Hippocampal formation (tissue), 2 donors: ENCODE measurements at places on chromosomes 11 and 22.

DNA sequence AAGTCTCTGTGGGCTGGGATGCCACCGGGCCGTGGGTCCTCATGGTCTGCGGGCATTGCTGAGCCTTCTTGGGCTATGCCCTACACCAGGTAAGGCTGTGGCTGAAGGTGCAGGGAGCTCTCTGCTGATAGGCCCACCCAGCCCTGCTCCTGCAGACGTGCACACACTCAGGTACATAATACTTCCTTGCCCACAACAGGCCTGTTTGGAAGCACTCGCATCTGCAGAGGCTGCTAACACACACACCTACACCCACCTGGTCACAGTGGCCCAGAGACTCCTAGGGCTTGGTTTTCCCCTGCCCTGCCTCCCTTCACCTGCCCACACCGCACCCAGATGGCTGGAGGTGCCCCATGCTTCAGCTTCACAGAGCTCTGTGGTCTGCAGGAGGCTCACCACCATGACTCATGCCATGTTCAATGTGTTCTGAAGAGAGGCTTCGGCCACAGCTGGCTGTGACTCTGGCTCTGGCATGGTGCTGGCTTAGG, 72.8 kb upstream of the KCNQ1OT1 start:
- DNase-seq, result no peak

- no peak for DNase-seq
Measured at GRCh38 chr11:62689421-62690183, at the start of gene LRRN4CL. TSS of gene LRRN4CL (minus strand) at chr11:62689530. CDS start at chr11:62688508, 1,022 bp downstream.

DNA sequence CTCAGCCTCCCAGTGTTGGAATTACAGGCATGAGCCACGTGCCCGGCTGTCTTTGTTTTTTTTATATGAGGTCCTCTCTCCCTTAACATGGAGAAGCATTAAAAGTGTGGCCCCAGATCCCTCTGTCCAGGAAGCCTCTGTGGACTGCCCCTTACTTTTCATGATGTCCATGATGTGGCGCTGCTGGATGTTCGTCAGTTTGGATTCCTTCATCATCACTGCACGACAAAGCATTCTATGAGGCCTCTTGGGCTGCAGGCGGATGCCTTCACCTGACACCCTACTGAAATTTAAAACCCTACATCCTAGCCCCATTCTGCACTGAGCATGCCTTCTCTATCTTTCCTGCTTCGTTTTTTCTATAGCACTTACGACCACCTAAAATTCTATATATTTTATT, 2.1 kb downstream of the C22orf23 start:
- DNase-seq, result no peak

DNA sequence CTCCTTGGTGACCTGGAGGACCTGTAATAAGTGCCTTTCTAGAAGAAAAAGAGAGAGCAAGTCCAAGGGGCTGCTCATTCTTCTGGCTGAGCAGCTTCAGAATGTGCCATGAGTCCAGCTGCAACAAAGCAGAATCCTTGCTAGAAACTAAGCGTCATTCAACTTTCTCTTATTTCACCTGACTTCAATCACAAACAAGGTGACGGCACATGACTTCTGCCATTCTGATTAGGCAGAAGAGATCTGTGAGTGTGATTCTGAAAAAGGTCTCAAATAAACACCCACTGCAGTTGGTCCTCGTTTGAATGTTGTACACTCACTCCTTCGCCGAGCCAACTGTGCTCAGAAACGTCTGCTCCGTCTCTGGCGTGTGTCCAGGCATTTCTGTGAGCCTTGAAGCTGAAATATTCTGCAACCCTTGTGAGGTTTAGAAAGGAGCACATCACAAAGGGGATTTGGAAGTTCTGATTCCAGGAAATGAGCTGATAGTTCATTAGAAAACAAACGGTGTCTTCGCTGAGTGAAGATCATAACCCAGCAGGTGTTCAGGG, 623.8 kb upstream of the KIRREL3 start:
- no peak for DNase-seq

GRCh38 chr11:64514590-64514989, 76.4 kb upstream of the SLC22A12 start:
- DNase-seq, result no peak

DNA sequence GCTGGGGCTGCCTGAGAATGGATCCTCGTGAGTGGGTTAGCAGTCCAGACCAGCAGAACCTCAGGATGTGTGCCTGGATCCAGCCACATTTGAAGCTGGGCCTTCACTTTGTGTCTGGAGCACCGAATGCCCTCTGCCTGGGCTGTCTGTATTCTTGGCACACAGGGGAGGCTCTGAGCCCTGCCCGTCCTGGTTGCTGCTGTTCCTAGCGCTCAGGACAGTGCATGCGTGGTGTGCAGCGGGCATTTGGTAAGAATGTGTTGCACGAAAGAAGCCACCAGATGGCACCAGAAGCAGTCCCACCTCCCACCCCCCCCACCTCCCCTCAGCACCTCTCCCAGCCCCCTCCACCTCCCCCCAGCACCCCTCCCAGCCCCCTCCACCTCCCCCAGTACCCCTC, 4.1 kb upstream of the MAPK11 start:
- peak; percentile 41 for DNase-seq

GRCh38 chr22:31120230-31120629, 2.5 kb upstream of the INPP5J start:
- DNase-seq, result no peak

GRCh38 chr22:26589367-26589844, 526 bp downstream of the TPST2 start:
- no peak for DNase-seq

DNA sequence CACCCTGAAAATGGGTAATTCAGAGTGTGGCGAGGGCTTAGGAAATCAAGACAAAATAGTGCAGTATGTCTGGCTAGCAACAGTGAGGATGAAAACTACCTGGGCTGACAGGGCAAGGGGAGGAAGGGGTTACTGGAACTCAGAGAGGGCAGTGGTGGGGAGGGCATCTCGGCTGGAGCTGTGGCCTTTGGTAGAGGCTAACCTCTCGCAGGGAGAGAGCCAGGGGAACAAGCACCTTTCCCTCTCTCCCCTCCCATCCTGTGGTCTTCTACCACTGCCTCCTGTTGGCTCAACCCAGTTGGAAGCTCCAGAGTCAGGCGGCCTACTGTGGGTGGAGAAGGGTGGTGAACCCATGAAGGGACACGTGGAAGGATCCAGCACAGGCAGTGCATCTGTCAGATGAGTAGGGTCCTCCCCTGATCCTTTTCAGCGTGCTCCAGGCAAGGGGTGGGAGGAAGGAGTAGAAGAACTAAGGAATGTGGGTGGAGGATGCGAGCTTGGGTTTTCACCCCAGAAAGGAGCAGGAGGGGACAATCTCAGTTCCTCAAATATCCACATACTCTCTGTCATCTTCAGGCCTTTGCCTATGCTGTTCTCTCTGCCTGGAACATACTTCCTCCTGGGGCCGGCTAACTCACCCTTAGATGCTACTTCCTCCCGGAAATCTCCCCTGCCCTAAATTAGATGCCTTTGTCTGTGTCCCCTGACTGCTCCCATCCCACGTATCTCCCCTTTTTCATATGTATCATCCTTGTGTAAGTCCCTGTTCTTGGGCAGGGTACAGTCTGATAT, 6.2 kb upstream of the KCNE3 start:
- no peak for DNase-seq

GRCh38 chr22:39598017-39598965, 27.7 kb downstream of the CACNA1I start:
- no peak for DNase-seq

DNA sequence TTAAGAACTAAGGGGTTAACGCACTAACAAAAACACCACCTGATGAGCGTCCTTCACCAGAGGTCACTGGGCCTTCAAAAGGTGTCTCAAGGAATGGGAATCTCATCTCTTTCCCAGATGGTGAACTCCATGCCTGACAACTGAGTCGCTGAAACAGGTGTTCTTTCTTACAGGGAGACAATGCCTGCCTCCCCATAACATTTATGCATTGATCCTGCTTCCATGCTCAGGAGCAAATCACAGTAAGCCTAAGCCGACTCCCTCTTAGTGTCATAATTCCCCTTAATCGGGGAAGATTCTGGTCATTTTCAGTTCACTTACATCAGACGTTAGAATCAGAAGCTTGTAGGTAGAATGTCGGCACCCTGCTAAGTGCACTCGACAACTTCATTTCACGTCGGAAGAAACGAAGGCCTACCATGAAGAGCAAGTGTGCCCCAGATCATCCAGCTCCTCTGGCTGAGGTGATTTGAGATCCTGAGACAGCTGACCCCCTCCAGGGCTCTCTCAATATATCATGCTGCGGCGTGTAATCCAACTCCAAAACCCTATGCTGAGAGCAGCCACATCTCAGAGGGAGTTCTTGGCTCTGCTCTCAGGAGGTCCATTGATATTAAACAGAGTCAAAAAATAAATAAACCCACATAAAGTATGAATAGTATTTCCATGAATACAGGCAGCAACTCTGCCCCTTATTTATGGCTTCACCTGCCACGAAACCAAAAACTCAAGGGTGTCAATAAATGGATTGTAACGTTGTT, 163.1 kb downstream of the LARGE1 start:
- no peak for DNase-seq

GRCh38 chr11:61760946-61761345, 8.5 kb downstream of the MYRF start:
- peak; percentile 86 for DNase-seq

GRCh38 chr11:26947904-26948639, 45.8 kb upstream of the FIBIN start:
- DNase-seq, result no peak

DNA sequence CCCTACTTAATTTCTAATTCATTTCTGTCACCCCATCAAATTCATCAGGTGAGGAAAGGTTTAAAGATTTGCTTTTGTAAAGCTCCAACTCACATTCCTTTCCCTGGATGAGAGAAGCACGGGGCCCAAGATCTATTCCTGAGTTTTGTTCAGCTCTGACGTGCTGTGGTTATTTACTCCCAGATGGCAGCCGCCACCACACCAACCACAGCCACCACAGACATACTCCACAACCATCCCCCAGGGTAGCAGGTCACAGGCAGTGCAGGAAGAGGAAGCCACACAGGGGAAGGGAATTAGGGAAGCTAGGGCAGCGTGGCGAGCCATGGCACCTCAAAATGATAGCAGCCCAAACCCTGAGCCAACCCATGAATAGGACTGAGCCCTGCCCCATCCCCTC, 63.5 kb upstream of the CSNK2A3 start:
- DNase-seq, result no peak

- no peak for DNase-seq
Measured at GRCh38 chr11:110493346-110493745, 63.6 kb downstream of the FDX1 start.

- DNase-seq, result no peak
Measured at GRCh38 chr22:40376149-40376548, 5.8 kb downstream of the SGSM3 start.

GRCh38 chr11:45234306-45235006, 51.7 kb downstream of the SYT13 start:
- DNase-seq, result no peak

GRCh38 chr11:2567026-2567671, 122.3 kb downstream of the KCNQ1 start:
- DNase-seq, result no peak

GRCh38 chr11:106087815-106088435, 10.5 kb downstream of the AASDHPPT start:
- DNase-seq, result peak; percentile 29

- no peak for DNase-seq
Measured at GRCh38 chr11:27118371-27118770, 77.8 kb downstream of the BBOX1 start.
